ENCODE measurements at places on chromosomes 6 and 20. TPM values are rescaled to one million over a fixed set of nuclear protein-coding genes. Genes with fewer than 3 reads are reported as not detected.

HLA-DPB1 gene
- 21.4 TPM for total RNA-seq

DNA sequence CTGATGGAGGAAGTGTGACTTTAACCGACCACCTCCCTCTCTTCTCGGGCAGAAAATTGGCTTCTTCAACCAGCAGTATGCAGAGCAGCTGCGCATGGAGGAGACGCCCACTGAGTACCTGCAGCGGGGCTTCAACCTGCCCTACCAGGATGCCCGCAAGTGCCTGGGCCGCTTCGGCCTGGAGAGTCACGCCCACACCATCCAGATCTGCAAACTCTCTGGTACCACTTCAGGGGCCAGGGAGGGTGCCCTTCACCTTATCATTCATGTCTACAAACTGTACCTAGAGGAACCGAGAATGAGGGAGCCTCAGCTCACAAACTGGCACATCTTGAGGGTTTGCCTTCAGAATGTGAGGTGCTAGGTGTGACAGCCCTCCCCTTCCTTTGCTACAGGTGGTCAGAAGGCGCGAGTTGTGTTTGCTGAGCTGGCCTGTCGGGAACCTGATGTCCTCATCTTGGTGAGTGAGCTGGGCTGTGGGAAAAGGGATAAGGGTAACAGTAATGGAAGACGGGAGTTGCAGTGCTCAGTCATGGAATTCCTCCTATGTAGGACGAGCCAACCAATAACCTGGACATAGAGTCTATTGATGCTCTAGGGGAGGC is 18.6 kb downstream of the ABCF1 start:
- no peak for ATAC-seq

DNA sequence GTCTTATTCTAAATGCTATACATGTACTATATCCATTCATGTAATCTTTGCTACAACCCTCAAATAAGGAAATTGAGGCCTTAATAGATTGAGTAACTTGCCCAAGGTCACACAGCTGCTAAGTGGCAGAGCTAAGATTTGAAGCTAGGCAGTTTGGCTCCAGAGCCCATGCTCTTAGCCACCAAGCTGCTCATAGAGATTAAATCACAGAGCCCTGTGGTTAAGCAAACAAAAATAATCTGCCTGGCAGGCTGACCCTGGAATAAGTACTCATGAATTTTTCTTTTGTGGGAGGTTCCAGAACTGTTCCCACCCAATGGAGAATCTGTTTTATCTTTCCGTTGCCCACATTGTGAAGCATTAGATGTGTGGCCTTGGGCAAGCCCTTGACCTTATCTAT is 7.4 kb downstream of the AAR2 start:
- no peak for ATAC-seq

DNA sequence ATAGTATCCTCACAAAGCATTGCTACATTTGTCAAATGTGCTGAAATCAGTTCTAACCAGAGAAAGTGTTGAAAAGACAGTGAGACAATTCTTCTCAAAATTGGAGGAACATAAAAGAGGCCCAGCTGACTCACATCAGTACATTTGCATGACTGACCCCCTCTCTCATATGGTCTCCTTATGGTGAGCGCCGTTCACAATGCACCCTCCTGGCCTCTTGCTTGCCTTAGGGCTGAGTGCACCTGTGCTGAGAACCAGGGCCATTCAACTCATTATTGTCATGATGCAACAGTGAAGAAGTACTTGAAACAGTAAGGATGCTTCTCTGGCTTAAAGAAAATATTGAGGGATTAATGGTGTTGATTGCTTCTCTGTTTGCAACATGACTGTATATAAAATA is 375.2 kb upstream of the AGPAT4 start:
- no peak for ATAC-seq

ANKEF1 gene
- total RNA-seq = 1.2 TPM

DNA sequence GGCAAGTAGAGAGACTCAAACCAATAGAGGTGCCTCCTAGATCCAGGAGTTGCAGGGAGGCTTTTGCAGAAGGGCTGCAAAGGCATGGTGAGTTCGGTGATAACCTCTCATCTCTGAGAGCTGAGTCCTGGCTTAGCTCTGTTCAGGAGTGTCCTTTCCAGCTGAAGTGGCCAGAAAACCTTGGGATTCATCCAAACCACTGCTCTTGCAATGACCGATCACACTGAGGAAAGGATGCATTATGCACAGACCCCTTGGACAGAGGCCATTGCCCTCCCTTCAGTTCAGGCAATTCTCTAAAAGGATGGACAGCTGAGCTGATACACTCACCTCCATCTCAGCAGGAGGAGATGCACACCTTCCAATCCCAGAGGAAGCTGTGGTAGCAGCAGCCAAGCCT is 158.8 kb upstream of the ENPP5 start:
- ATAC-seq = no peak

- ATAC-seq = no peak
Measured at GRCh38 chr6:34608321-34609091, 52.4 kb upstream of the SPDEF start.

CTCFL gene
- not detected for total RNA-seq

All from activated T-helper 17 cell treated with anti-CD3 and anti-CD28 coated beads, Interleukin-2, amount 50 U/mL, for 72 hours (primary cell).